Bone marrow (tissue), 2 donors: ENCODE measurements at places on chromosomes 4 and X.

GRCh38 chr4:173360587-173361221, 10.1 kb upstream of the SAP30 start:
- no peak for DNase-seq

GRCh38 chr4:119087121-119087520, 48.5 kb upstream of the MYOZ2 start:
- DNase-seq: no peak

DNA sequence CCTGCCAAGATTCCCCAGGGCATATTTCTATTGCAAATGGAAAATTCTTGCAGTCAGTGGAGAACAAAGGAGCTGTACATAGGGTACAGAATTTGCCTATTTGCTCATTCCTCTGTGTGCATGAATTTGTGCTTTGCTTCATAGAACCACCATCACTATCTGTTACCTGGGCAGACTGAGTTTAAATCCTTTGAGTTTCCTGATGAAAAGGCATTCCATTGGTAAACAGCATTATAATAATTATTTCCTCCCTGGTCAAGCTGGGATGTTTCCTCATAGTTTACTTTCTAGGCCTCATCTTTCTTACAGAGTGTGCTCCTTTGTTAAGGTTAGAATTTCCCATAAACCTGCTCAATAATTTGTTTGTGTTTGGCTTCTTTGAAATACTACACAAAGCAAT, 809 bp upstream of the SLC6A14 start:
- no peak for DNase-seq

DNA sequence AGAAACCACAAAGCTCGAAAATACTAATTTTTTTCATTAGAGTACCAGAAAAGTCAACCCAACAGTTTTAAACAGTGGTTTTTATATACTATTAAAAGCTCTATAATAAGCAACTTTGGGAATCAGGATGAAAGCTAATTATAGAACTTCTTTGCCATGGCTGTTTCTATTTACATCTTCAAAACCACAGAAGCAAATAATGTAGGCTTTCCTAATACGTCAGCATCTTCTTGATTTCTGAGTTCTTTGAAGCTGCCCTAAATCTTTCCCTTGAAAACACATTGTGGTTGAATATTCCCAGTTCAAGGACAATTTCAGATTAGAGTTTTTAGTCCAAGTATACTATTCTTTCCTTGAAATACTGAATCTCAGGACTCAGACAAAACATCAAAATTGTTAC, 460.2 kb upstream of the FAT1 start:
- DNase-seq: no peak

GRCh38 chr4:155745984-155746383, 12.8 kb upstream of the GUCY1B1 start:
- no peak for DNase-seq

- no peak for DNase-seq
These were observed 170.2 kb upstream of the MAD2L1 start for GRCh38 chr4:120236873-120237272.

DNA sequence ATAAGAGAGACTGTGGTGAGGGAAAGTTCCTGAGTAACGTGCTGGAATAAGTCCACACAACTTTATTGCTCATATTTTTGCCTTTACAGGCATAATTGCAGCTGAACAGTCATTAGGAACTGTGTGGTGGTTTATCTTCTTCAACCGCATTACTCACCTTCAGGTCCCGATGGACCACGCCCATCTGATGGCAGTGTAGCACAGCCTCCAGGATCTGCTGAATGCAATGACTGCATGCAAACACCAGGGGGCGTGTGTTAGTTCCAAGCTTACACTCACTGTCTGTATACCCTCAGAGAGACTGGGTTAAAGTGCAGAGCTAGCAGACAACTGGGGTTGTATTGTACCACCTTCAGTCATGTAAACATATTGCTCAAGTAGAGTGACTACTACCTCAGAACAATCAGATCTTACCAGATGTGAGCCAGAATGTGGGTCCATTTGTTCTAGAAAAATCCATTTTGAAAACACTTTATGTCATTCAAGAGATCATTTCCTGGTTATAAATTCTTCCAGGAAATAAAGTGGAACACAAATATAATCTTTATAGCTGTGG, 214.0 kb downstream of the CAMK2D start:
- DNase-seq: peak; percentile 12

DNA sequence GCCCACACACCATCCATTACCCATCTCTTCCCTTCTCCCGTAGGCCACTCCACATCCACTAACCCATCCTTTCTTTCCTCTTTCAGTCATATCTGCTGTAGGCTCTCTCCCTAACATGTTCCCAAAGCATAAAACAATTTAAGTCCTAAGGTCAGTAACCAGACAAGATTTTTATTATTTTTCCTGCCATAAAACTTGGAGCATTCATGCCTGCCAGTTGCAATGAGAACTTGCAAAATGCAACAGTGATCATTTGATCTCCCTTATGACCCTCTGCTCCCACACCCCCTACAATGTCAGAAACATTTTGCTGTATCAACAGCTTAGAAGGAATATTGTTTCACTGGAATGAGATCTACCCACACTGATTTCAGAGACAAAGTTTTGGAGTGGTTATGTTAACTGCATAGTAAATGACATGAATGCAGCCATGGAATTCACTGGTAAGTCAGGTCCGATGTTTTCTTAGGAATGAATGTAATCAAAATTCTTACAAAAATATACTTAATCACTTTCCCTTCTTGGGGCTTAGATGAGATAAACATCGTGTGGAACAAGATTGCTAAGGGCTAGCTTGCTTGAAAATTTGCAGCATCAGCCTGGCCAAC, 5.7 kb downstream of the NIPAL1 start:
- no peak for DNase-seq

DNA sequence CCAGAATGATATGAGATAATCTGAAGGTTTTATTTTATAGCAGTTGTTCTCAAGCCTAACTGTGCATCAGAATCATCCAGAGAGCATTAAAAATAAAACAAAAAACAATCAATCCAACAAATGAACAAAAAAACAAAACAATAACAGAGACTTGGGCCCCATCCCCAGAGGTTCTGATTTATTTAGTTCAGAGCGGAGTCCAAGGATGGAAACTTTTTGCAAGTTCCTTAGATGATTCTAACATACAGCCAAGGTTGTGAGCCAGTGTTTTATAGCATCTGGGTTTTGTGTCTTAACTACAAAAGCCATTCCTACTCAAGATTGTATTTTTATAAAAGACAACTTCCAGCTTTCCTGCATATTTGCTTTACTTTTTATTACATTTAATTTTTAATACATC, 59.4 kb upstream of the GRPR start:
- no peak for DNase-seq

DNA sequence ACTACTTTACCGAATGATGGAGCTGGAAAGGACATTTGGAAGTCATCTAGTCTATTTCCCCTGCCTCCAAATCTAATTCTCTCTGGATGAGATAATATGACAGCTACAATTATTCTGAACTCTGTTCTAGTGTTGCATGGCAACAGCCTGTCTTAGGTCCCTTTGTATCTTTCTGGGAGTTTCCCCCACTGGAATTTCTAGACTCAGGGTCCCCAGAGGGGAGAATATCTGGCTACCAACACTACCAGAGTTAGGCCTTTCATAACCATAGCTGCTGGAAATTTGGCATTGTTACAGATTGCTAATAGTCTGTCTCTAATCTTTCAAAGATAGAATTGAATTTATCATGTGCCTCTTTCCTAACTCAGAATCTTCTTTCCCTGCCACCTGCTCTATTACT, 4.5 kb downstream of the MSN start:
- no peak for DNase-seq

DNA sequence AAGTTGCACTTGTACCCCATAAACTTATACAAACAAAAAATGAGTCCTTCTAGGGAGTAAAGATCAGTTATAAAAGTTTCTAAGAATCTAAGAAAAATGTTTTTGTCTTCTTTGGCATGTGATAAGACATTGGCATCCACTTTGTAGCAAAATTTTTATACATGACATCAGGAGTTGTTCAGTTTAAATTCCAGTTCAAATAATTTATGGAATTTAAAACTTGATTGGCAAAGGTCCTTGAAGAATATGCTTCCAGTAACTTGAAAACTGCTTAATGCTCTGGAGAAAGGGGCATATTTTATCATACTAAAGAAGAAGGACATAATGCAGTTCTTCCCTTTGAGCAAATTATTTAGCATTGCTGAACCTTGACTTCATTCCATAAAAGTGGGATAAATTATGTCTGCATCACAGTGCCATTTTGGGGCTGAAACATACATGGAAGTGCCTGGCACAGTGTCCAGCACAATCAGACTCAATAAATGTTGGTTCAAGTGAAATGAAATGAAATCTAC, 163.3 kb upstream of the IL15 start:
- DNase-seq: no peak

GRCh38 chr4:96913441-96914080, 1073.7 kb downstream of the PDHA2 start:
- no peak for DNase-seq

DNA sequence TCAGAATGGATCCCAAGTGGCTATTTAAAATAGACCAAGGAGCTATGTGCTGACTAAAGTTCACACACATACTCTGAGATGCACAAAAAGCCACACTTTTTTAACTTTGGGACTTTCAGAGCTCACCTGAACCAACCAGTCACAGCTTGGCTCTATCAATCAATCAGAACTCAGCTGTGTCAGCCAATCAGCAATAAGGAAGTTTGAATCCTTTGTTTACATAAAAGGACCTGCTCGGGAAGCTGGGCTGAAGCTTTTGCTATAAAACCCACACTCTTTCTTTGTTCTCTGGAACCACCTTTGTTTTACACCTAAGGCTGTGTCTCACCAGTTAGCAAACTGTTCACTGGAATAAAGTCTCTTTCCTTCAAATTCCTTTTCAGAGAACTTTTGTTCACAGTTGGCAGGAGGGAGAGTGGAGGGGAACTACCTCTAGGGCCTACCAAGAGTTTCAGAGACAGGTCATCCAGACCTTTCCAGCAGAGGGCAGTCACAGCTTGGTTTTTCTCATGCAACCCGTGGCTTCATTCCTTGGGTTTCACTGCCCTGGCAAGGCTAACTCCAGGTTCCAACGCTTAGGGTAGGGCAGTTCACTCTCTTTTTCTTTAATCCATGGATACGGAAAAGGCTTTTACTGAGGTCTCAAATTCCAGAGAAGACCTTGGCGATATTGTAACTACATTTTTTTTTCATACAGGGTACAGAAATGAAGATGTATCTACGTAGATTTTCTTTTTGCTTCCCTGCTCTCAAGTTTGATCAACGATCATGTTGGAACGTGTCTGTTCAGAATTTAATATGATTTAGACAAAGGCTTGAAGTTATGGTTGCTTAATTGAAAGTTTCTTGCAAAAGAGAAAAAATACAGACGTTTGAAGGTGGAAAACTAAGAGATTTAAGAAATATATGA, 80.7 kb downstream of the GPRIN3 start:
- peak; percentile 17 for DNase-seq

- DNase-seq: no peak
These were observed 9.5 kb downstream of the IDS start for GRCh38 chrX:149495573-149496071.

DNA sequence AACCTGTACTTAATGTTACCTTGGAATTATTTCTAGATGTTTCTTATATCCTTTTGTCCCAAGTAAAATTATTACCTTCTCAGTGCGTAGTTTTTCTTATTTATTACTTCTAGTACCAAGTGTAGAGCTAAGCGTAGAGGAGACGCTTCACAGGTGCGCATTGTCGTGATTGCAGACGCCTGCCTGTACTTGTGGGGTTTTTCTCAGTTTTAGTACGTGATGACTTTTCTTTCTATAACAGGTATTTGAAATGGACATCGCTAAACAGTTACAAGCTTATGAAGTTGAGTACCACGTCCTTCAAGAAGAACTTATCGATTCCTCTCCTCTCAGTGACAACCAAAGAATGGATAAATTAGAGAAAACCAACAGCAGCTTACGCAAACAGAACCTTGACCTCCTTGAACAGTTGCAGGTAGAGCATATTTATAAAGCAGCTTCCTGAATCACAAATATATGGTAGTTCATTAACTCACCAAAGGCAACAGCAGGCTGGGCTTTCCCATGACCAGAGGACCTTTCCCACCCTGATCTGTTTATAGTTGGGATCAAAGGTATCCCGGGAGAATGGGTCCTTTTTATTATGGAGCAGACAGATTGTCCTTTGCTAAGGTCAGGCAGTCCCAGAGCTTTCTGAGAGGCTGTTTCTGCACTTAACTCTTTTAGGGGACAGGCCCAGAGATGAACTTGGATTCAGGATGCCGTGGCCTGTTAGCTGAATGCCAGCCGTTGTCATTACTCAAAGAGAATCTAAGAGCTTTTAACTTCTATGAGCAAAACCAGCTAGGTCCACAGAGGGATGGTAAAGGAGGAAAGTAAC, 172.9 kb downstream of the PTTG2 start:
- no peak for DNase-seq

DNA sequence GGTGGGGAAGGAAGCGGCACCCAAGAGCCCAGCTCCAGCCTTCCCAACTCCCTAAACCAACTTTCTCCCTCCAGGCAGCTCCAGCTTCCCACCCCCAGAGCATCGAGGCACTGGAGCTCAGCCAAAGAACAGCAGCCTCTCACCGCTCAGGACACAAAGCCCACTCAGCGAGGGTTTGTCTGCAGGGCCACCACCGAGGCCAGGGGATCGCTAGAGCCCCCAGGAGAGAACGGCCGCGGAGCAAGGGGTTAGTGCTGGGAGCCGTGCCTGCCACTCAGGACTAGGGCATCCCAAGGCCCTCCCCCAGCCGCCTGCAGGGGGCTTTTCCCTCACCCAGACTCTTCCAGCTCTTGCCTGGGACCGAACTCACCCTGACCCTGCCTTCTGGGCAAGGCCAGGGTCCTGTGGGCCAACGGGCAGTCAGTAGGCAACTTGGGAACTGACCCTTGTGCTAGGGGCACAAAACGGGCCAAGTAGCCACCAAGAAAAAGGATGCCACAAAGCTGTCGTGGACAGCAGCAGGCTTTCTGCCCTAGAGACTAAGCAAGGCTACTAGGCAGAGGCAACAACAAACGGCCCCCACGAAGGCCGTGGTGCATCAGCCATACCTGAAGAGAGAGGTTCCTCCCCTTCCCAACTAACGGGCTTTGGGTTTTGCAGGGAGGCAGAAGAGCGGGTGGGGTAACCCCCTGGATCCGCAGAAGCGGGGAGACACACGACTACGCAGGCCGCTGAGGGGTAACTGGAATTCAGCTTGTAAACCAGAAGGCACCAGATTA, 2.3 kb downstream of the HCFC1 start:
- DNase-seq: no peak

GRCh38 chrX:37906357-37906756, 59.0 kb upstream of the DYNLT3 start:
- no peak for DNase-seq

DNA sequence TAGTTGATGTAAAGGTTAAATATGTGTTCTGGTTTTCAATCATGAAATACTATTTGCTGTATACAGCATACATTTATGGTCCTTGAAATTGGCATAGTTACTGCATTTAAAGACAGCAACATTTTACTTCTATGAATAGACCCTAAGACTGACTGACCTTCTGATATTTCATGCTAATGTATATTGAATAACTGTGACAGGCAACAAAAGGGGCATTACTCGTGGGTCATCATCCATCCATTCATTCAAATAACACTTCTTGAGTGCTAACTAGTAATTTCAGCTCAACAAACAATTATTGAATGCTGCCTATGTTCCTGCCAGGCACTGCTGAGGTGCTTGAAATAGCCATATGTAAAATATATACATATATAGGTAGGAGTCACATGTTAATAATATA, 92.8 kb upstream of the ADAMTS3 start:
- no peak for DNase-seq

- DNase-seq: no peak
These were observed 118.2 kb upstream of the STX18 start for GRCh38 chr4:4659871-4660651.
